ENCODE measurements at places on chromosomes 2 and 18.
A peak's percentile ranks its signal among the peaks of the same experiment; 100 is the strongest.

DNA sequence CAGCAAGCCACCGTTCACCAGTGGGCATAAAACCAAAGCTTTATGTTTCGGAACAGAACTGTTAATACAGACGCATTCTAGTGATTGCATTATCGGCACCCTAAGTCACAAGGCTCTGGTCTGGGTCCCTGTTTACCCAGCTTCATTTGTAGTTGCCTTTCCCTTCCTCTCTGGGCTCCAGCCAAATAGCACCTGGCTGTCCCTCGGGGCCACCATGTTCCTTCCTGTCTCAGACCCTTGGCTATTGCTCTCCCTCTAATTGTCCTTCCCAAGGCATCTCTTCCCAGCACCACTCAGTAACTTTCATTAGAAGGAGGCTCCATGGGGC is 75.3 kb downstream of the SDC1 start:
- no peak for DNase-seq

GRCh38 chr2:208929139-208929864 is 494.5 kb upstream of the MAP2 start:
- DNase-seq = no peak

DNA sequence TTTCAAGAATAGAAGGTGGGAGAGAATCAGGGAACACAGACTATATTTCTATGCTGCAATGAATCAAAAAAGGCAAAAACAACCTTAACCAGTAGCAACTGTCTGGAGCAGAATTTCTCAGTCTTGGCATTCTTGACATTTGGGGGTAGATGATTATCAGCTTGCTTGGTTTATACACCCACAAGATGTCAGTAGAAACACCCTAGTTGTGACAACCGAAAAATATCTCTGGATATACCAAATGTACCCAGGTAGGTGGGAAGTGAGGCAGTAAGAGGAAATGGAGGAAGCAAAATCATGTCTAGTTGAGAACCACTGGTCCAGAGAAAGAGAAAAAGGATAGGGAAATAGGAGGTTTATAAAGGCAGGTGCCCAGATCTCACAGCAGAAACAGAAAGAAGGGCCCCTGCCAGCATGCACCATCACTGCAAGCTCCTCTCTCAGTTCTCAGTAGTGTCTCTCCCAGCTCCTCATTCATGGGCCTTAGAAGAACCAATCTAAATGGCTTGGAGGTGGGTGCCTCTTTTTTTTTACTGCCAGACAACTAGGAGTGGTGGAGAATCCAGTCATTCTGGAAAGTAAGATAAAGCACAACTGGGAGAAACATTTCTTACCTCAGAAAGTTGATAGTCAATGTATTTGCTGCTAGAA is 50.4 kb downstream of the MBD2 start:
- no peak for DNase-seq

- DNase-seq = no peak
Measured at GRCh38 chr2:231395188-231396057, at the start of gene B3GNT7. B3GNT7 (plus strand) TSS chr2:231395710; CDS start chr2:231395804, 94 bp downstream.

DNA sequence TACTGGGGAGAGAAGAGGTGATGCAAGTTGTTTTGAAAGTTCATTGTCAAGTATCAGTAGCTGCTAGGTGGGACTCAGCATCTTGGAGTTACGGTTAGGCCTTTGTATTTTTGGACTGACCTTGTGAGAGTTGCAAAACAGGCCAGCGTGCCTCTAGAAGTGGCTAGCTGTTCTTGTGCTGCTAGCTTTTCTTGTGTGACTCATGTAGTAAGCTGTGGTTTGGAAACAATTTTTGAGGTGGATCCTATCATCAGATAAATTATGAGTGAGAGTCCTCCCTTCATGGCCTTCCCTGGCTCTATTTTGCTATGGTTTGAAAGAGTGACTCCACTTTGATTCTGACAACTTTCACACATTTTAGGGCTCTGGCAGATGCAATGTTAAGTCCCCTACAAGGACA is 409.2 kb upstream of the HS6ST1 start:
- peak; percentile 75 for DNase-seq

GRCh38 chr2:144495227-144496091 is 24.5 kb downstream of the ZEB2 start:
- no peak for DNase-seq

DNA sequence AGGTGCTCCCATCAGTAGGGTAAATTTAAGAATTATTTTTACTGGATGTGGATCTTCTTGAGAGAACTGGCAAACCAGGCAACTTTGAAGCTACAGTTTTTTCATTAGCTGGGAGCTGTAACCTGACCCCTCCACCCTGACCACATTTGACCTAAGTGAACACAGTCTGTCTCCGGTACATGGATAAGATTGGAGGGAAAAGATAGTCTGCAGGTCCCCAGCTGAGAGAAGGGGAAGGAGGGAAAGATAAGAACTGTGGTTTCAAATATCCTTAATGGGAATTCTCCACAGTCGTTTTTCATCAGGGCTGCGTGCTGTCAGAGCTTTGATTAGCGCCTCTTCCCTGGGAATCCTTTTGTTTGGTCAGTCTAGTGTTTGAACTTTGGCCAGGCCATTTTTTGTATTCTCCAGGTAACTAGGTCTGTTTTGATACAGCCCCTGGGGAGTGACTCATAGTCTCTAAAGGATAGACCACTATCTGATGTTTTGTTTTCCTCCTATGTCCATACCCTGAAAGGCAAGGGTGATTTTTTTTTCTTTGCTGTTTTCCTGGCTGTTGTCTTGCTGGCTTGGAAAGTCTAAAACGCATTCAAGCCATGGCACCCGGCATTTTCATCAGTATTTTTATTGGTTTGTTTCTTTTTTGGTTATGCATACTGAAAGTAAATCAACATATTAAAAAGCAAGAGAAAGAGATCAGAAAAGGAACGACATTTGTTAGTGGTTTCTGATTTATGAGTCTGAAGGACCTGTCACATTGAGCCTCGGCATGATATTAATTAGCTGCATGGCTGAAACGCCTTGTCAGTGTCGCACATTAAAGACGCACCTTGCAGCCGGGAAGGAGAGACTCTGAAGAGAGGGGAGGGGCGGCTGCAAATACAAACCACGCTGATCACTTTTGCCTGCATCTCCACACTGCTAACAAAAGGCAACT is 183.4 kb upstream of the FN1 start:
- DNase-seq = peak; percentile 85

DNA sequence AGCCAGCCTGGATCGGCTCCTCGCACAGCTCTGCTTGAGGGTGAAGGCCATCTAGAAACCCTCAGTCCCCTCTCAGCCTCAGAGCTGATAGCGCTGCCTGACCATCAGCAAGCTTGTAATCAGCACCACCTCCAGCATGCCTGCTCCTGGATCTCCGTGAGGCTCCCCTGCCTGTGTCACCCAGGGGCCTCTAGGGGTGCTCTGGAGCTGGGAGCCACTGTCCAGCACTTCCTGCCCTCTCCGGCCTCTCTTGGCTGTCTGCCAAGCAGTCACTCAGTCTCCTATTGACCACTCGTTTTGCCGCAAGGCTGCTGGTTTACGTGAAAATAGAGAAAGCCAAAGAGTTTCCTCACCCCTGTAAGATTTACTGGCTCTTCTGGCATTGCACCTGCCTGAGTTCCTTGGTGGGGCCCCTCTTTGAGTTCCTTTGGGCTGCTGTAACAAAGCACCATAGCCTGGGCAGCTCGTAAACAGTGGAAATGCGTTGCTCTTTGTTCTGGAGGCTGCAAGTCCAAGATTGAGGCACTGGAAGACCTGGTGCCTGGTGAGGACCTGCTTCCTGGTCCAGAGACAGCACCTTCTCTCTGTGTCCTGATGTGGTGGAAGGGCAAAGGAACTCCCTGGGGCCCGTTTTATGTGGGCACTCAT is 17.9 kb downstream of the CAPN10 start:
- DNase-seq = no peak

- no peak for DNase-seq
Measured at GRCh38 chr2:225806105-225806504, 406.6 kb downstream of the NYAP2 start.

DNA sequence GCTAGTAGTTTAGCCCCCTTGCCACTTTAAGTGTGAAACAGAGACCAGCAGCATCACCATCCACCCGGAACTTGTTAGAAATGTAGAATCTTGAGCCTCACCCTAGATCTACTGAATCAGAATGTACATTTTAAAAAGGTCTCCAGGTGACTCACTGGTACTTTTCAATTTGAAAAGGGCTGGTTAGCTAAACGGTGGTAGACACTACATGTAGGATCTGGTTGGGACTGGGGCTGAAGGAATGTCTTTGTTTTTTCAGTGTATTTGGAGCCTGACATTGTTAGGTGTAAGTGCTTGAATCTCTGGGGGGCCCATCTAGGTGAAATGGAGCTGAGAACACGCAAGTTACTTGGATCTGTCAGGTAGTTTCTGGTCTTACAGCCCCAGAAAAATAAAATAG is 44.0 kb upstream of the XPO1 start:
- no peak for DNase-seq

GRCh38 chr2:54903736-54904554 is 146.3 kb downstream of the RTN4 start:
- DNase-seq = peak; percentile 96

GRCh38 chr2:54465143-54465542 is 9.0 kb downstream of the SPTBN1 start:
- DNase-seq = no peak

GRCh38 chr2:104023765-104024164 is 830.1 kb upstream of the POU3F3 start:
- DNase-seq = no peak

GRCh38 chr2:191642541-191642940 is 35.4 kb upstream of the NABP1 start:
- no peak for DNase-seq

DNA sequence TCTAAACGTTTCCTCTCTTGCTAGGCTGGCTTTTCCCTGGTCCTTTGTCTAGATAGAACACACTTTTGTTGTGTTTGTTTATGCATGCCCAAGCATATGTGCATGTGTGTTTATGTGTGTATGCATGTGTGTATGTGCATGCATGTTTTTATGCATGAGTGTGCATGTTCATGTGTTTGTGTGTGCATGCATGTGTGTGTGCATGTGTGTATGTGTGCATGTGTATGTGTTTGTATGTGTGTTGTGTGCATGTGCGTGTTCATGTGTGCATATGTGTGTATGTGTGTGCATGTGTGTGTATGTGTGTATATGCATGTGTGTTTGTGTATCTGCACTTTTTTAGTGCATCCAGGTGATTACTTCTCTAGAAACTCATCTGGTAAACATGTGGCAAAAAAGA is 558.0 kb downstream of the GALR1 start:
- no peak for DNase-seq

GRCh38 chr2:69335311-69335710 is 51.7 kb downstream of the GFPT1 start:
- no peak for DNase-seq

DNA sequence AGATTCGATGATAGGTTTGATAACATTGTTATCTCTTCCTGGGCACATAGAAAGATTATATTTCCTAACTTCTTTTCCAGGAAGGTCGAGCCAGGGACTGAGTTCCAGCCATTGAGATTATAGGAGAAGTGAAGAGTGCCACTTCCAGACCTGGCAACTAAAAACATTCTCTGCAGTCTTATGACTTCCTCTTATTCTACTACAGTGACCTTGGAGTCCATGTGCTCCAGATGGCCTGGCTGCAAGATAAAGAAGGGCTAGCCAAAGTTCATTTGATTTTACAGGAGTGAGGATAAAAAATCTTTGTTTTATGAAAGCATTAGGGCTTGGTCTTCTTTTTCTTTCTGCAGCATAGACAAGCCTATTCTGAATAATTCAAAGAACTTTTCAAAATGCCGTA is 363.0 kb downstream of the FSIP2 start:
- DNase-seq = no peak

DNA sequence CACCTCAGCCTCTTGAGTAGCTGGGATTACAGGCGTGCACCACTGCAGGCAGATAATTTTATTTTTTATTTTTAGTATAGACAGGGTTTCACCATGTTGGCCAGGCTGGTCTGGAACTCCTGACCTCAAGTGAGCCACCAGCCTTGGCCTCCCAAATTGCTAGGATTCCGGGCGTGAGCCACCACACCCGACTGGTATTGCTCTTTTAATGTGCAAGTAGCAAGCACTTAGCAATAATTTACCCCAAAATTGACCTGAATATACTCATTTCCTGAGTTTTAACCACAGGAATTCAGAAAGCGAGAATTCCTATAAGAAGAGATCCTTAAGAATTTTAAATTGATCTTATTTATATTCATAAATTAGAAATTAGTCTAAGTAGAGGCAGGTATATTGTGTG is 169.1 kb downstream of the CDH2 start:
- peak; percentile 49 for DNase-seq

Data from non-pigmented ciliary epithelial cell (primary cell).